Posterior vena cava (tissue), 2 donors: ENCODE measurements at places on chromosomes 7 and 10. TPM values are rescaled to one million over a fixed set of nuclear protein-coding genes. Genes with fewer than 3 reads are reported as not detected.

The HABP2 gene
- not detected for total RNA-seq

- DNase-seq, result no peak
Measured at GRCh38 chr7:116552602-116553001, 27.8 kb downstream of the CAV1 start.

The TMEM178B gene
- total RNA-seq, result 1.2 TPM

The SPDYE16 gene
- 0.28 TPM for total RNA-seq

The TMEM26 gene
- 0.81 TPM for total RNA-seq

DNA sequence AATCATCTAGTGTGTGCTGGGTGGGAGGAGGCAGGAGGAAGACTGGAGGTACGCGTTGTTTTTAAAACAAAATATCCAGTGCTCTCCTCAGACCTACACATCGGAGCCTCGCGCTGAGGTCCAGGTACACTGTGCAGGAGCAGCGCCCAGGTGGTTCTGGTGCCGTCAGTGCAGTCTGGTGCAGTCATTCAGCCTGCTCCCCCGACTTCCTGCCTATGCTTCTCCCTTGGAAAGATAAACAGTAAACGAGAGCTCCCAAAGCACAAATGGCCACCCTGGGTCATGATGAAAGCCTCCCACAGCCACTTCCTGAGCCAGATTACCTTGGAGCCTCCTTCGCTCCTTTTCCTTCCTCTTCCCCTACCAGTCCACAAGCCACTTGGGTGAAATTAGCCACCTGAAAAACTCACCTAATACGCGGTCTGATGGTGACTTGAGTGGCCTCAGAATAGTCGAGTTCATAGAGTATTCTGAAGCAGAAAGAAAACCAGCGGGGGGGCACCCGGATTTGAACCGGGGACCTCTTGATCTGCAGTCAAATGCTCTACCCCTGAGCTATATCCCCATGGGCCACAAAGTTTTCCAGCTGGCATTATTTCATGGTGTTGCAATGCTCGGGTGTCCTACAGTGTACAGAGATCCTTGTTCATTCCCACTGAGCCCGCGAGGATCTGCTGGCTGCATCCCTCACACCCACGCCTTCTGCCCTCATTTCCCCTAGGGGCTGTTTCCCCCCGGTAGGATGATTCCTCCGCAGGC lies 82.5 kb downstream of the ZNF467 start:
- DNase-seq, result no peak

DNA sequence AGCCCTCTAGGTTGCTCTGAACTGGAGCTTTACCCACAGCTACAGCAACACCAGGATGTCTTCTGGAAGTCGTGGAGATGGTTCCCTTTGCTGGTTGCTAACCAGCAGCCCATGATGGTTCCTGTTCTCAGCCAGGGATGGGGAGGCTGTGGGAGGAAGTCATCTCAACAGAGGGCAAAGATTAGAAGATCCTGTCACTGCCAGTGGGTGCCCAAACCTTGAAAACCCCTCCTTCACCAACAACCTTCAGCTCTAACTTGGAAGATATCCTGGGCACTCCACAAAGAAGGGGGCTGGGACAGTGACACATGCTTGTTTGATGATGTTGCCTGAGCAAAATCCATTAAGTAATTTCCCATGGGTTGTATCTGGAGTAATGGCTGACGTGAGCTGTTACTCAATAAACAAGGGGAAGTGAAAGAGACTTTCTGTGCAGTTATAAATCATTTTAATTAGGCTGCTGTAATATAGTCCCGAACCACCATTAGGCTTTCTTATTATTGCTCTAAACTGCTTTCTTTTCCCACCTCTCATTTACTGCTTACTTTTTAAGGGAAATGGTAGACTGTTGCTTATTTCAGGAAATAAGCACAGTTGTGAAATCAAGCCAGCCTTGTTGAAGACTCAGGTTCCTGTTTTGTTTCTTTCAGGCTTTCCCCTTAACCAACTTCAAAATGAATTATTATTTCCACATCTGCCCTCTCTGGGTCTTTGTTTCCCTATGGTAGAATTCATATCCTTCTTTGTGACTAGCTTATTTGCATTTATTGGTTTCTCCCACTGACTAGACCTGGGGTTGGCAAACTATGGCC lies 124.8 kb downstream of the PPP1R17 start:
- DNase-seq, result no peak

GRCh38 chr7:135143885-135144668 lies 3.8 kb upstream of the TMEM140 start:
- no peak for DNase-seq

DNA sequence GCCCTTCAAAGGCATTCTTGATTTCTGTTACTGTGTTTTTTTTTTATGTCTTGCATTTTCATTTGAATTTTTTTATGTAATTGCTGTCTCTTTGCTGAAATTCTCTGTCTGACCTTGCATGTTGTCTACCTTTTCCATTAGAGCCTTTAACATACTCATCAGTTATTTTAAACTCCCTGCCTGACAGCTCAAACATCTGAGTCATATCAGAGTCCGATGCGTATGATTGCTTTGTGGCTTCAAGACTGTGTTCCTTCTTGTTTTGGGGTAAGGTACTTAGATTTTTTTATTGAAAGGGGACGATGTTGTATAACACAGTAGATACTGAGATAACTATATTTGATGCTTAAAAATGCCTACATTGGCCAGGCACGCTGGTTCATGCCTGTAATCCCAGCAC lies 9.7 kb upstream of the TARP start:
- DNase-seq, result no peak

DNA sequence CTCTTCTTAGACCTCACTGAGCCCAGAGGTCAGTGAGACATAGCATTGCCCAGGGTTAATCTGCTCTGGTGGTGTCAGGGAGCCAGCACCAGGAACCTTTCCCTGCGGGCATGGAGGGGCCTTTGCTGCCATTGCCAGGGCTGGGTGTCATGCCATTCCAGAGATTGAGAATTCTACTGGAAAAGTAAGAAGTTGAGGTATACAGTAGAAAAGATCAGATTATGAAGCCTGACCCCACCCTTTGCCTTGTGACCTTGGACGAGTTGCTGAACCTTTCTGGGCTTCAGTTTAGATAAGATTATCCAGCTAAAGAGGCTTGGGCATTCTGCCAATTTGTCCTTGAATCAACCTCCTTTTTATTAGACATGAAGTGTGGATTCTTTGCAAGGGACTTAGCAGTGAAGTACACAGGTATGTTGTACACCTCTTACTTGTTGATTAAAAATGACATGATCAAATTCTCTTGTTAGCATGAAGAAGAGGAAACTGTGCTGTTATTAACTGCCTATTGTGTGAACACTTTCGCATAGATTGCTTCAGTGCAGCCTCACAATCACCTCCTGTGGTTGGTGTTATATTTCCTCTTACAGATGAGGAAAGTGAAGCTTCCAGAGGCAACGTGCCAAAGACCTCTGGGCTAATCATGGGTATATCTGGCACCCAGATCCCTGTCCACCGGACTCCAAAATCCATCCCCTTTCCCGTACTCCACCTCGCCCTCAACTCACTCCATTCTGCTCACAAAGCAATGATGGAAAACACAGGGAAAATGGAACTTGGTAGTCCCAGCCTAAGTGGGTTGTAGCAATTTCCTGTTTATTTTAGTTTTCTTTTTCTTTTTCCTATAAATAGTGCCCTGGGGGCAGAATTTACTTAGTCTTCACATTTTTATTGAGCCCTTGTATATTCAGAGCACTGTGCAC lies 151.3 kb downstream of the CAMK1D start:
- DNase-seq, result peak; percentile 43

- DNase-seq, result no peak
Measured at GRCh38 chr10:9342885-9343570, 1288.5 kb downstream of the GATA3 start.

DNA sequence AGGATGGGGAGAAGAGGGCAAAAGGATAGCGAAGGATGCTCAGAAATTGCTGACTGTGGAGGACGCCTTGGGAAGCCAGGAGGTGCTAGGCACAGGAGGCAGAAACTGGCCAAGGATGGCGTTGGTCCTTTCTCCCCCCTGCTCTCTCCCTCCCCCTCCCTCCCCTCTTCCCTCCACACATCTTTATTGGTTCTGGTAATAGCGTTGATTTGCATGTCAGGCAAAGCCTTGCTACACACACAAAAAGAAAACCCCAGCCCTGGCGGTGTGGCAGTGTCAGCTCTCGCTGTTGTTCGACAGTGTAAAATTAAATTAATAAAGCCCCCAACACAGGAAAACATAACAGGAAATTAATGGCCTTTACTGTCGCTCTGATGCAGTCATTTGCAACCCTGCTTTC lies 47.2 kb downstream of the PAX2 start:
- DNase-seq, result peak; percentile 6

The VWC2 gene
- total RNA-seq, result 0.60 TPM

The TMEM225B gene
- total RNA-seq, result 0.57 TPM

The POLR2J2 gene
- 5.2 TPM for total RNA-seq

DNA sequence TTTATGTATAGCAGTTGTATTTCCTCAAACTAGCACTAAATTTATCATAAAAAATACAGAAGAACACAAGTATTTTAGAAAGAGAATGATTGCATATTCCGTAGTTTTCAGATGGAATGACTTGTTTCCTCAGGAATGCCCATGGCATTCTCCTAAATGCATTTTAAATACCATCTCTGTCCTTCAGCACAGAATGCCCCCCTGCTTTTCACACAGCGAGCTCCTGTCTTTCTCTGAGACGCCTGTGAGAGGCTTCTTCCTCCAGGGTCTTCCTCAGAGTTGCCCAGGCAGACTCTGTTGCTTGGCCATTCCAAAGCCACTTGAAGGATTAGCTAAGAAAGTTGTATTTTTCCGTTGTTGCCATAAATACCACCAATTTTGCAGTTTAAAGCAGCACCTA lies 10.1 kb downstream of the LANCL2 start:
- DNase-seq, result no peak

- no peak for DNase-seq
Measured at GRCh38 chr10:63935705-63936104, 414.5 kb downstream of the REEP3 start.

DNA sequence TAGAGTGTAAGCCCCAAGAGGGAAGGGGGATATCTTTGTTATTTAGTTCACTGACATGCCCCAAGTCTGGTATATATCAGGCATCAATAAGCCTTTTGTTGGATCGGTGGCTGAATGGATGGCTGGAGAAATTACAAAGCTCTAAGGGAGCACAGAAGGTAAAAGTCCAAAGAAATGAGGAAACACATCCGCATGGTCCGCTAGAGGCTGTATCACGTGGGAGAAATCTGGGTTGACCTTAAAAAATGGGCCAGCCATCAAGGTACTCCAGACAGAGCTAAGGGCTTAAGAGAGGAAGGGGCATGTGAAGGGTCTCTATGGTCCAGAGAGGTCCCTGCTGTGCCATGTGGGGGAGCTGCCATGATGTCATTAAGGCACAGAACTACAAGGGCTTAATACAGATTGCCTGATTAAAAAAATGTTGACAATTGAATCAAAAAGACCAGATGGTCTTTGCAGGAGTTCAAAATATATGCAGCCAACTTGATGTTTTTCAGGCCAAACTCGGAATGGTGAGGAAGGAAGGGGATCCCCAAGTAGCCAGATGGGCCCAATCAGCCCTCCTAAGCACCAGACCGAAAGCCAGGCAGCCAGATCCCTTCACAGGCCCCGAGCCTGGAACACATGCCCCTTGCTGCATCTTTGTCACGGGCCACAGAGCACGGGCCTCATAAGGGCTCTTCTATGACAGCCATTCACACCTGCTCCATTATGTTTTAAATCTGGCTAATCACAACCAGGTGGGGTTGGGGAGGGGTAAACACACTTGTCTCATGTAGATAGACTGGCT lies 31.9 kb downstream of the SCRN1 start:
- no peak for DNase-seq

The HMX3 gene
- not detected for total RNA-seq

GRCh38 chr7:44959433-44959951 lies 19.3 kb downstream of the MYO1G start:
- peak; percentile 49 for DNase-seq

GRCh38 chr7:152330827-152331226 lies 105.0 kb downstream of the KMT2C start:
- no peak for DNase-seq

GRCh38 chr10:51716981-51717380 lies 17.6 kb upstream of the CSTF2T start:
- DNase-seq, result no peak

DNA sequence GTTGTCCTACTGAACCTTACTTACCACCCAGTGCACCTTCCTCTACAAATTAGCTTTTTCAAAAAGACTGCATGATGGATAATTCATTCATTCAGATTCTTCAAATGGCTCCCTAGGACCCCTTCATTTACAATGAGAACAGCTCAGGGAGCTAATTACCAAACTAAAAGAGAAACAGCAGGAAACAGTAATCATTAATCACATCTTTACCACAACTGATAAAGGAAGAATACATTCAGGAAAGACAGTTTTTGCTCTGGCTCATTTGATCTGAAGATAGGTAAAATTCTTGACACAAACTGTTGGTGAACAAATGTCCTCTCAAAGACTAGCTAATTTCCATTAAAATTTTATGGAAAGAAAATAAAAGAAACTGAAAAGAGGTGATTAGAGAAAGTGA lies 1652.7 kb upstream of the LRRTM3 start:
- no peak for DNase-seq

GRCh38 chr7:16465469-16466361 lies at the start of gene SOSTDC1:
SOSTDC1 (minus strand) TSS chr7:16465738; CDS start chr7:16465668, 70 bp downstream.
- no peak for DNase-seq

GRCh38 chr7:91137153-91137787 lies 127.0 kb upstream of the FZD1 start:
- DNase-seq, result no peak

DNA sequence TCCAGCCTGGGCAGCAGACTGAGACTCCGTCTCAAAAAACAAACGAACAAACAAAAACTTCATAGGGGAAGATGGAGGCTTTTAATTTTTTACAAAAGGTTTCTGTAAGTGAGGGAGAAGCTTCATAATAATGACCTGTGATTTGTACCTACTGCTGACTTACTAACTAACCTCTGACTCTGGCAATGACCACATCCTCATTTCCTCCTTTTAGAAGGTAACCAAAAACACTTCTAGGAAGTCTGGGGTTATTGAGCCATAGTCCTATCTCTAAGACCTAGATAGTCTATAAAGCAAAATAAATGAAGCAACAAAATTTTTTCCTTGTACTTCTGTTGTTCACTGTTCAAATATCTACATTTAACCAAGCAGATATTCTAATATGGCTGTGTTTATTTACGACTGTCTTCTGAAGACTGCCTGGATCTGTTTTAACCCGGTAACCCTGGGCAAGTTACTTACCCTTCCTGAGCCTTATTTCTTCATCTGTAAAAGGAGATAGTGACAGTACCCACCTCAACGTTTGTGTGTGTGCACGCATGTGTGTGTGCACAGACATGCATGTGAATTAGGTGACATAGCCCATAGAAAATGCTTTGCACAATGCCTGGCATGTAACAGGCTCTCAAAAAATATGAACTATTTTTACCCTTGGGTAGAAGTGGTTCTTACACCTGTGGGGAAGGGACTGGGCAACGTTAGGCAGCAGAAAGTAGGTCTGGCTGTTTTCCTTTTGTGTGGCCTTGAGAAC lies 30.8 kb upstream of the SMNDC1 start:
- no peak for DNase-seq

- no peak for DNase-seq
Measured at GRCh38 chr10:130206216-130206737, 70.1 kb downstream of the GLRX3 start.

DNA sequence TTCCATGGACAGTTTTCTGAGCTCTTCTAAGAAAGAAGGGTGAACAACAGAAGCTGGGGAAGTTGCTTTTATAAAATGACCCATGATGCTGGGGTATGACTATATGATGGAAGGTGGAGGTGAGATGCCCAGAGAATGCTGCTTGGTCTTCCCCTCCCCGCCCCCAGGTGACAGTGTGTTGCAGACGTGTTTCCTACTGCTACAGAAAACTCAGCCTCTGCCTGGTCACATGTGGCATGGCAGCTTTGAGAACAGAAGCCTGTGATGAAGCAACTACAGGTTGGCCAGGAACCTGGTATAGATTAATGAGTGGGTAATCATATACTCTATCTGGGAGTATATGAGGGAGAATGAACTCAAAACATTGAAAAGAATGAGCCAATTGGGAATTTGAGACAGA lies 67.1 kb downstream of the MTURN start:
- no peak for DNase-seq

The HPSE2 gene
- not detected for total RNA-seq
